Activated T-cell treated with anti-CD3 and anti-CD28 coated beads, Interleukin-2, amount 50 U/mL, for 24 hours (primary cell): ENCODE measurements at places on chromosomes 2 and 18.

- DNase-seq: no peak
Observed at GRCh38 chr18:3350021-3350420, 88.1 kb downstream of the MYL12B start.

DNA sequence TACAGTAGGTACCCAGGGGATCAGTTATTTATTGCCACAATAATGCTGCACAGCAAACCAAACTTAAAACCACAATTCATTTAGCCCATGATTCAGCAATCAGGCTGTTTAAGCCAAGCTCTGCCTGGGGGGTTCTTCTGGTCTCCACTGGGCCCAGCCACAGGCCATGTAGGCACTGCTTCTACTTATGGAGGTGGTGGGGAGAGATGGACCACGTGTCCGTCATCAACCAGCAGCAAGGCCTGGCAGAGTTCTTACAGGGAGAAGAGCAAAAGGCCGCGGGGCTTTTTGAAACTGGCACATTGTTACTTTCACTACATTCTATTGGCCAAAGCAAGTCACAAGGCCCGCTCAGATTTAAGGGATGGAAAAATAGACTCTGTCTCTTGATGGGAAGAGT lies 76.3 kb upstream of the DAPL1 start:
- DNase-seq: no peak

DNA sequence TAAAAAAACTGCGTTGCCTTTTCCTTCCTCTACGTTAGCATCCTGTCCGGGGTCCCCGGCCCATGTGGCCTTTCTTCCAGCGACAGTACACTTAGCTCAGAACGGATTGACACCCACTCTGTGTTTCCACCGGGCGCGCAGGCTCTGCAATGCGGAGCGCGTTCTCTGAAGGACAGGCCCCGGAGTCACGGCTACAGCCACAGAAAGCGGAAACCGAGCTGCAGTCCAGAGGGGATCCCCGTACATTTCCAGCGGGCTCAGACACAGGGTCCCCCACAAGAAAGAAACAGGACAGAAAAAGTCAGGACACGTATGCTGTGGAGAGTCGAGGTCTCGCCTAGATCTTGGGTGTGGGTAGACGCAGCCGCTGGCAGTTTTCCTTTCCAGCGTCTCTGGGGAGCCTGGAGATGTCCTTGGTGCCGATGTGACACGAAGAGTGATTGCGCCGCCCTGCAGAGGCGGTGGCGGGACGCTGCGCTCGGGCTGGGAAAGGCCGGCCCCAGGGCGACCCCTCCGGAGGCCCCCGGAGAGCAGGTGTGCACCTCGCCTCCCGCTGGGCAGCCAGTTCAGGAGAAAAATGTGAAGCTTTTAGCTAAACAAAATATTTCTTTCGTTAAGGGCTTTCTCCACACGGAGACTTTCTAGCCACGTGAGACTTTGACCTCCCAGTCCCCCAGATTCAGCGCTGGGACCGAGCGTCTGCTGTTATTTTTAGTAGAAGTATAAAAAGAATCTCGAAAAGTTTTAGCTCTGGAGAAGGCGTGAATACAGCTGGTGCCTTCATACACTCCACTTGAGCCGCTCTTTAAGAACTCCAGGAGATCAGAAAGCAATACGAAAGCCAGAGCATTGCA lies 1.3 kb upstream of the ACKR3 start:
- DNase-seq: peak; percentile 71

DNA sequence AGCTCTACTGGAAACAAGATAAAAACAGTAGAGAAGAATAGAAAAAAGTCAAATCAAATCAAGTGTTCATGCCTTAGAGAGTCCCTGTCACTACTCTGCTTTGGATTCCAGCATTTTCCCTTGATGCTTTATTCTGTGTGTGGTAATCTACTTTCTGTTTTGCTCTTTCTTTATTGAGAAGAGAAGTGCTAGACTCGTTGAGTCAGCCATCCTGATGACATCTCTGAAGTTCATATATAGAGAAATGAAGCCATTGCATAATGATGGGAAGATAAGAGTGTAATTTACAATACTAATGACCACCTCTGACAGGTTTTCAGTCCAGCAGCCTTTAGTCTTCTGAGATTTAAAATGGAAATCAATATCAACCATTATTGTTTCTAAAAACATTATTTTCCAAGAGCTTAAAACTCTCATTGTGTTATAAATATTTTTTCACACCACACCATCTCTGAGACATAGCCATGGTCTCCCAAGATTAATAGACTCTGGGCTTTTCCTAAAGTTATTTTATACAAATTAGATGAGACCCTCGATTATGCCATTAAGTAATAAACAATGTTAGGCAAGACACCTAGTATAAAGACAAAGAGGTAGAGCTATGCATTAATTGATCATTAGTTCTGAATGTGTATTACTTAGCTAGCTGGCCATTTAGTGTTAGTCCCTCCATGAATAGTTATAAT lies 679.0 kb upstream of the ACVR2A start:
- DNase-seq: no peak

GRCh38 chr2:230749111-230749510 lies 36.5 kb downstream of the CAB39 start:
- DNase-seq: no peak

DNA sequence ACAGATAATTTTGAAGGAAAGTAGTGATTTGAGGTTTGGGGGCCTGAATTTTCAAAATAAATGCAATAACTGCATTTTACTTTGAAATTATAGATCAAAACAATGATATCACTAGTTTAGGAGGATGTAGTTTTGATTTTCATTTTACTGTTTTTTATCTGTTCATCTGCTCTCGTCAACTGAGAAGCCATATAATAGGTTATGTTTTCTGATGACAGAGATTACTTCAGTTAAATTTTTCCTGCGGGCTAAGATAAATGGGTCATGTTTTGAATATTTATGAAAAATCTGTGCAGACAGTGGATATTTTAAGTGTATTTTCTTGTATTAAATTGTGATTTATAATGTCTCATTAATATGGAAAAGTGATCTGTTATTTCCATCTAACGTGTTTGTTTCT lies 573.4 kb downstream of the CPS1 start:
- no peak for DNase-seq

- no peak for DNase-seq
Observed at GRCh38 chr18:36446059-36446458, 148.5 kb downstream of the FHOD3 start.

GRCh38 chr2:234161932-234162331 lies 111.4 kb downstream of the SPP2 start:
- no peak for DNase-seq

GRCh38 chr2:104026725-104027124 lies 827.2 kb upstream of the POU3F3 start:
- DNase-seq: no peak

- DNase-seq: no peak
Observed at GRCh38 chr2:174775571-174775980, 11.3 kb upstream of the CHRNA1 start.

- DNase-seq: no peak
Observed at GRCh38 chr2:182541268-182541667, 114.4 kb upstream of the PDE1A start.

DNA sequence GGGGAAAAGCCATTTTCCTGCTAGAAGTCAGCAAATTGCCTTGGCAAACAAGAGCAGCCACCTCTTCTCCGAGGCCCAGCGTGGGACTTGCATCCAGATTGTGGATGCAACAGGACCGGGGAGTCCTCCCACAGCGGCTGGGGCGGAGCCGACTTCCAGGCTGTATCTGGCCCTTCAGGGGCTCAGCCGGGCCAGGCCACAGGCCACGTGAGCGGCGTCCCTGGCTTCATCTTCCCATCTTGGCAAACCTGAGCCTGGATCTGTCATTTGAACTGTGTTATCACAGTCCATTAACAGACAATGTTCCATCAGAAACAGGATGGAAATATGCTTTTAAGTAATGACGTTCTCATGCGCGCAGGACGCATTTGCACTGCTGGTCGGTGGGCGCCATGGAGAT lies 483.5 kb upstream of the SALL3 start:
- no peak for DNase-seq

DNA sequence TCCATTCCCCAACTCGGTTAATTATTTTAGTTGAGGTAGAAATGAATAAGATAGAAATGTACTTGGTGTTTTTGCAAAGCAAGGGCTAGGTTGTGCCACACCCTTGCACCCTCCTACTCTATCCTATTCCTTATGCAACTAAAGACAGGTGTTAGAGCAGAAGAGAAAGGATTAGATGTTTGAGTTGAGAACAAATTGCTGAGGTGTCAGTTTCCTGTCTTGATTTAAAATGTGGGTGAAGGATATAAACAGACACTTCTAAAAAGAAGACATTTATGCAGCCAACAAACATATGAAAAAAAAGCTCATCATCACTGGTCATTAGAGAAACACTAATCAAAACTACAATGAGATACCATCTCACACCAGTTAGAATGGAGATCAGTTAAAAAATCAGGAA lies 1256.2 kb downstream of the CNTNAP5 start:
- no peak for DNase-seq

GRCh38 chr2:173181982-173182381 lies 106.3 kb downstream of the MAP3K20 start:
- no peak for DNase-seq

DNA sequence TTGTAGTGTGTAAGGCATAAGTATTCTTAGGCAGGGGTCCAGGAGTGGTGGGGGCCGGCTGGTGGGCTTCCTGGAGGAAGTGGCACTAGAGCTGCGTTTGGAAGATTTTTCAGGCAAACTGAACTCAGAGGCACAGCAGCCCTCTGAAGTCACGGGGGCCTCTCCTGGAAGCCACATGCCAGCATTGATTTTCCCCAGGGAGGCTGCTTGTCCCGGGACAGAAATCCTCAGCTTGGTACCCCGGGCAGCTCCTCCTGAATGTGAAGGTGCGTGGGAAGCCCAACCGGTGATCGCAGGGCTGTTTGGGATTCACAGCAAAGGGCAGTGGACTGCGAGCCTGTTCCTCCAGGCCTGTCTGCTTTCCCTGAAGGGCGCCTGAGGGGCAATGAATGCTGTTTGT lies 1.6 kb upstream of the PDIA6 start:
- DNase-seq: no peak

- no peak for DNase-seq
Observed at GRCh38 chr2:233379034-233379433, 24.7 kb downstream of the DGKD start.

- no peak for DNase-seq
Observed at GRCh38 chr2:23427976-23428375, 43.0 kb downstream of the KLHL29 start.

- no peak for DNase-seq
Observed at GRCh38 chr2:153417077-153417476, 61.5 kb downstream of the RPRM start.

DNA sequence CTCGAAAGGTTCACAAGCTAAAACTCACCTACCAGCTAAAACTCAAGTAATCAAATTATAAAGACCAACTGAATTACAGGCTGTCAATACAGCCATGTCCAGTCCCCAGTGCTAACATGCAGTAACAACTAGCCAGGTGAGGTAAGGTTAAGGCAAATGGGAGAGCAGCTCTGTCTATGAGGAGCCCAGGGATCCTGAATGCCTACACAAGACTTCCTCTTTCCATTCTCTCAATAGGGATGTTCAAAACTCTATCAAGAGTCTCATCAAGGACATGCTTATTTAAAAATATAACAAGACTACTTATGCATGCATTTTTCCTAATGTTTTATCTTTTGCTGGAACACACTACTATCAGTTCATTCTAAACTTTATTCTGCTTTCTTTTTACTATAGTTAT lies 20.4 kb downstream of the REV1 start:
- no peak for DNase-seq

- DNase-seq: no peak
Observed at GRCh38 chr18:58800582-58800981, 64.1 kb upstream of the ZNF532 start.

GRCh38 chr2:193518041-193518817 lies 1323.5 kb upstream of the TMEFF2 start:
- no peak for DNase-seq

GRCh38 chr2:105103481-105103880 lies 65.6 kb downstream of the MRPS9 start:
- DNase-seq: no peak
